ENCODE measurements at places on chromosomes 3 and 15. TPM values are rescaled to one million over a fixed set of nuclear protein-coding genes. Genes with fewer than 3 reads are reported as not detected.

Gene CLDN18
- not detected for total RNA-seq

GRCh38 chr3:170506556-170506955, 79.3 kb downstream of the SLC7A14 start:
- DNase-seq = peak; percentile 70

DNA sequence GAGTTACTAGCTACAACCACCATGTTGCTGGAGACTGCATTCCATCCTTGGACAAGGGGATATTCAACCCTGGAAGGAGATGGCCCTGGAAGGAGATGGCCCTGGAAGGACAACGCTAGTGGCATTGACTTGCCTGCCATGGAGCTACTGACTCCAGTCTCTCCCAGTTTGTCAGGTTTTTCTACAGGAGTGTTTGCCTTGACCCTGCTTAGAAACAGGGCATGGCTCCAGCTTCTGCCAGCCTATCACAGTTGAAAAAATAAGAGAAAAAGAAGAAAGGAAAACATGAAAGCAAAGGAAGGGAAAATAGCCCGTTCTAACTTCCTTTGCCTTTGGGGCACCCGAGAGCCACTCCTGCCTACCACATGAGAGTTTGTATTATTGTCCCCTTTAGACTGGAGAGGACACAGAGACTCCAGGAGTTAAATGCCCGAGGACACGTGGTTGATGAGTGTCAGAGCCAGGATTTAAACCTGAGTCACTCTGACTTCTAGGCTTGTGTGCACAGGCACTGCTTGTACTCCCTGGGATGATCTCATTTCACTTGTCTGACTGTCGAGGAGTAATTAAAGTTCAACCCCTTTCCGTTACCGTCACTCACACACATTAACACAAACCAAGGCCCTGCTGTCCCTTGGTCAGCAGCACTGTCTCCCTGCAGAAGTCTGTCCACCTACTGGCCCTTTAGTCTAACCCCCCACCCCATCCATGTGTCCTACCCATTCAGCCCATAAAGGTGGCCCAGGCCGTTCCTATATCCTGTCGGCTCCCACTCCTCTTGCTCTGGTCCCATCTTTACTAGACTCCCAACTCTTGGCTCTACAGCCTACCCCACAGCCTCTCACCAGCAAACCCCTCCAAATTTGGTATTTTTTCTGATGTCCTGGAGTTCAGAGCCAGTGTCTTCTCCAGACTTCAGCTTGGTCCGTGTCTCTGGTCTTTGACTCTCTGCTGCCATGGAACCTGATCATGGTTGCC, 46.1 kb downstream of the C2CD4A start:
- DNase-seq = peak; percentile 89

DNA sequence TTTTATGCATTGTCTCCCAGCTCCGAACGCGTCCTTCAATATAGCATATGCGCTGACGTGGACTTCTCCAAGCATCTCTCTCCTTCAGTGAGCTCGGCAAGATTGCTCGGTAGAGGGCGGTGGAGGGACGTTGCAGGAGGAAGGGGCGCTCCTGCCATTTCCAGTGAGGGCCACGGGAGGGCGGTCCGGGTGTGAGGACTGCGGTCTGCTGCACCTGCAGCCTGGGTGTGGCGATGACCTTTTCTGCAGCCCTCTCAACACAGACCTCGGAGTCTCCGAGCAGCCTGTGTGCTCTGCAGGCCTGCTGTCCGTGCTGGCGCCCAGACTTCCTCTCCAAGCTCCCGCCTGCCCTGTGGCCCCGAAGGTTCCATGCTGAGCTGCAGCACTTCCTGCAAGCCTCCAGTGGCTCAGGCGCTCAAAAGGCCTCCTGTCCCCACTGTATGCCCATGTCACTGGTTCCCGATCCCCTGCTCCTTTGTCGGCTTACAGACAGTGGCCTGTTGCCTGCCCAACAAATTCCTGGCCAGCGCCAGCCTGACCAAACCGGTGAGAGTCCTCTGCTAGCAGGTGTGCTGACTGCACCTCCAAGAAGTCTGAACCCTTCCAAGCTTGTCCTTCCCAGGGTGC, 8.9 kb upstream of the RTP3 start:
- peak; percentile 86 for DNase-seq

DNA sequence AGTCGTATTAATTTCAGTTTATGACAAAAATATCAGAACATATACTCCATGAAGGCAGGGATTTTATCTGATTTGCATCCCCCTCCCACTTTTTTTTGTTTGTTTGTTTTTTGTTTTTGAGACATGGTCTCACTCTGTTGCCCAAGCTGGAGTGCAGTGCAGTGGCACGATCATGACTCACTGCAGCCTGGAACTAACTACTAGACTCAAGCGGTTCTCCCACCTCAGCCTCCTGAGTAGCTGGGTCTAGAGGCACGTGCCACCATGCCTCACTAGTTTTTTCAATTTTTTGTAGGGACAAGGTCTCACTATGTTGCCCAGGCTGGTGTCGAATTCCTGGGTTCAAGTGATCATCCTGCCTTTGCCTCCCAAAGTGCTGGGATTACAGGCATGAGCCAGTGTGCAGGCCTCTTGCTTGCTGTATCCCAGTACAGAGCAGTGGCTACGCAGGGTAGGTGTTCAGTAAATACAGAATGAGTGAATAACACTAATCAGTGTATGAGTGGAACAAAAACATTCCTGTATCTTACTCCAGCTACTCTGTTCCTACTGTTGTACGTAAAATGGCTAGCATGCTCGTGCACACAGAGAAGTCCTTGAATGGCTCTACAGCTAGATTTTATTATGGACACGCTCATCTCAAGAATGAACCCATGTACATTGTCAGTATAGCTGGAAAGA, 272.4 kb downstream of the FOXP1 start:
- peak; percentile 53 for DNase-seq

DNA sequence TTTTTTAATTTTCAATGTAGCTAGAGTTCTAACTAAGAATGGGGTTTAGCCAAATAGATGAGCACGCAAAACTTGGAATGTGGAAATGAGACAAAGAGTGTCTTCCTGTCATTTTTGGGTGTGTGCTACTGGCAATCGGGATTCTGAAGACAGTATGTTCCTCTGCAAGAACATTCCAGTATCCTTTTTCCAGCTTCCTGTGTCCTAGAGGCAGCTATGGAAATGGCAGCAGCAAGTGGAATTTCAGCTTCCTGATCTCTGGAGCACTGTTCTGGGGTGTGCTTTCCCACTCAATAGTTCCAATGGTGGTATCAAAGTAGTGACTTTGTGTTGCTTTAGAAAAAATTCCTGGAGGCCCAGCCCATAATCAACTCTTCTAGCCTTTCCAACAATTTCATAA, 642.9 kb upstream of the KCNMB2 start:
- no peak for DNase-seq
